Spinal cord (tissue), 10 donors: ENCODE measurements at places on chromosomes 2 and 18. TPM values are rescaled to one million over a fixed set of nuclear protein-coding genes. Genes with fewer than 3 reads are reported as not detected.

GLB1L gene
- 12.0 TPM for polyA plus RNA-seq

UGT1A9 gene
- not detected for polyA plus RNA-seq

NEU2 gene
- not detected for polyA plus RNA-seq

SCN2A gene
- 44.1 TPM for polyA plus RNA-seq

GRCh38 chr2:17788773-17789172, 27.5 kb upstream of the MSGN1 start:
- no peak for DNase-seq

DNA sequence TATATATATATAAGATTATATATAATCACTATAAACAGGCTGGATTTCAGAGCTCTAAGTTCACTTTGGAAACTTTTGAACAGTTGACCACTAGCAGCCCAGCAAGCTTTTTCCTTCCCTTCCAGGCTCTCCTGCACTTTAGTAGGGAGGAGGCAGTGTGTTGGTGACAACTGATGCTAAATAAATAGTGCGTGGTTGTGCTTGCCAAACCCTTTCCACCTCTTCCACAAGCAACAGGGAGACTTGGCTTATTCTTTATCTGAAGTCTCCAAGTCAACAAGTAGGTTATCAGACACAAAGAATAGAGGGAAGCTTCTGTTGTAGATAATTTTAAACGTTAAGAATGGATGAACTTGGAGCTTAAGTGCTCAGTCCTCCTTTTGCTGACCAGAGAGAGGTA, 408.2 kb upstream of the HNRNPA3 start:
- DNase-seq, result no peak

- DNase-seq, result peak; percentile 77
Observed at GRCh38 chr2:203782262-203782976, 76.0 kb downstream of the CD28 start.

GRCh38 chr2:233153146-233153798, 93.1 kb downstream of the INPP5D start:
- no peak for DNase-seq

GRCh38 chr2:106076941-106077340, 117.2 kb downstream of the UXS1 start:
- DNase-seq, result no peak

DNA sequence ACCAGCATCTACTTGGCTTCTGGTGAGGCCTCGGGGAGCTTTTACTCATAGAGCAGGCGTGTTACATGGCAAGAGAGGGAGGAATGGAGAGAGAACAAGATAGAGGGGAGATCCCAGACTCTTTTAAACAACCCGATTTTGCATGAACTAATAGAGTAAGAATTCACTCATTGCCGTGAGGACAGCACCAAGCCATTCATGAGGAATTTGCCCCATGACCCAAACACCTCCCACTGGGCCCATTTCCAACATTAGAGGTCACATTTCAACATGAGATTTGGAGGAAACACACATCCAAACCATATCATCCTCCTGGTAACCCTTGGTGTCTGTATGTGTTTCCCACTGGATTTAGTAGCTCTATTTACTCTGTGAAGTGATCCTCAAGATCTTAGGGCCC, 249.9 kb upstream of the SP5 start:
- no peak for DNase-seq

DNA sequence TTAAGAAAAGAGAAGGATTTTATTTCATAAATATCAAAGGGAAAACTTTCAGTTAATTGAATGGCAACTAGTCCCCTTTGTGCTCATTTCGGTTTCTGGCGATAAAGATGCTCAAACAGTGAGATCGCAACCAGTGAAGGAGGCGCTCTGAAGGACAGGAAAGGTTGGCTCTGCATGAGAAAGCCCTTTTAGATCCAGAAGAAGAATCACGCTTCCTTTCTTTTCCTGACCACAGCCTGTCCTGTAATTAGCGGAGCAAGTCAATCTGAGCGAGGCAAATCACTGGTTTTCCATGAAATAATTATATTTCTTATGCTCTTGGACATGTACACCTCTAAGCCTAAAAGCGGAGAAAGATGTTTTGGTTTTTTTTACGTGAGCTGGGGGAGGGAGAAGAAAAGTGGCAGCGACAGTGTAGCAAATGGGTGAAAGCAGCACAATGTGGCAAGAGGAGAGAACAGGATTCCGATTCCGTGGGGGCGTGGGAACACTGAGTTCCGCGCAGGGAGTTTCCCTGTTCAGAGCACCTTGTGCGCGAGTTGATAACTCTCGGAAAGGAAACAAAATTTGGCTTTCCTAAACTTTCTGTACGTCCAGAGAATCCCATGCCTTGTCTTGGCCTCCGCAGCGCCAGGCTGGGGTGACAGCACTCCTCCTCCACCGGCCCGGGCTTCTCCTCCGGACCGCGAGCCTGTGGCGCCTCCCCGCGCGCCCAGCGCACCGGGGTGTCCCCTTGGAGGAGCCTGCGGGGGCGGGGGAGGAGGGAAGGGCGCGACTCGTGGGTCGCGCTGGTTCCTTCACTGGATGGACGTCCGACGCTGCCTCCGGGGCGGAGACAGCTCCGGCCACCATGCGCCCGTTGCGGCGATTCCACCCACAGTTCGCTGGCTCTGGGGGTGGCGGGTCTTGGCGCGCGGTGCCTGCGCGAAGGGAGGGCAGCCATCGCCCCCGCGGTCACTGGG, 620 bp upstream of the SLC9A2 start:
- DNase-seq, result peak; percentile 44
